ENCODE measurements at places on chromosomes 2 and 18.

DNA sequence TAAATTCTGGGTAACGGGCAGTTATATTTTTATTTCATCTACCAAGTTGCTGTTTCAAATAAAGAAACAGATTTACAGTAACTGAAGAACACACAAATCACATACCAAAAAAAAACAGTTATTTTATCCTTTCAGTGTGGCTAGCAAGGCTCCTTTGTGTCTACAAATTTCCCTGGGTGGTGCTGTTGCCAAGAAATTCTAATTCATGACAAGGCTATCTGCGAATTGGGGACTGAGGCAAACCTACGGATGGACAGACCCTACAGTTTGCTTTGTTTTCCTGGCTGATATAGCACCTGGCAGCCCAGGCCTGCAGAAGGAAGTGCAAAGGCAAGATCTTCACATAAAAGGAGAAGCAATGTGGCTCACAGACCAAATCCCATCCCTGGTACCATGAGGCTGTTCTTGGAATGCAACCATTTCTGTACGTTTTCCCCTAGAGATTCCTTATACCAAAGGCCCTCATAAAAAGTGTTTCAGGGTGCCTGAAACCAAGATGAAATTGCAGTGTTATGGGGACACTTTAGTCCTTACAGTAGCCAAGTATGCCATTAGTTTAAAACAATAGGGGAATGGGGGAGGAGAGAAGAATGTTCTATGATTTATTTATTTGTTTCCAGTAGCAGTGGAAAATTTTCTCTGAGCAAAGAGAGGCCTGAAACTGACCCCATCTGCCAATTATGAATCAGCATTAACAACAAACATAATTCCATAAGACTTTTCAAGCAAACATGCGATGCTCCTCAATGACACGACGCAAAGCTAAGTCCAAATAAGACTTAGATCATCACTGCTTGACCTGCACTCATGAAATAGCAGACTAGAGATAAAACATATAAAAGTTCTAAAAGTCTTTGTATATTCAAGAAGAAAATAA lies 4.3 kb downstream of the KLF7 start:
- no peak for DNase-seq

DNA sequence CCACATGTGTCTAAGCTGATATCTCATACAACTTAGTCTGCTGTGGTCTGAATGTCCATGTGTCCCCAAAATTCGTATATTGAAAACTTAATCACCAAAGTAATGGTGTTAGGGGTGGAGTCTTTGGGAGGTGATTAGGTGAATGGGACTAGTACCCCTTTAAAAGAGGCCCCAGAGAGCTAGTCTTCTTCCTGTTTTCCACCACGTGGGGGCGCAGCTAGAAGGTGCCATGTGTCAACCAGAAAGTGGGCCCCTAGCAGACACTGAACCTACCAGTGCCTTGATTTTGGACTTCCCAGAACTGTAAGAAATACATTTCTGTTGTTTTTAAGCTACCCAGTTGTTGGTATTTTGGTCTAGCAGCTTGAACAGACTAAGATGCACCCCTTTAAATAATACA lies 86.6 kb downstream of the ASB1 start:
- DNase-seq = peak; percentile 71

- no peak for DNase-seq
Observed at GRCh38 chr2:166229678-166230023, 101.8 kb upstream of the SCN1A start.

GRCh38 chr2:9653485-9654271 lies 22.9 kb upstream of the YWHAQ start:
- DNase-seq = no peak

DNA sequence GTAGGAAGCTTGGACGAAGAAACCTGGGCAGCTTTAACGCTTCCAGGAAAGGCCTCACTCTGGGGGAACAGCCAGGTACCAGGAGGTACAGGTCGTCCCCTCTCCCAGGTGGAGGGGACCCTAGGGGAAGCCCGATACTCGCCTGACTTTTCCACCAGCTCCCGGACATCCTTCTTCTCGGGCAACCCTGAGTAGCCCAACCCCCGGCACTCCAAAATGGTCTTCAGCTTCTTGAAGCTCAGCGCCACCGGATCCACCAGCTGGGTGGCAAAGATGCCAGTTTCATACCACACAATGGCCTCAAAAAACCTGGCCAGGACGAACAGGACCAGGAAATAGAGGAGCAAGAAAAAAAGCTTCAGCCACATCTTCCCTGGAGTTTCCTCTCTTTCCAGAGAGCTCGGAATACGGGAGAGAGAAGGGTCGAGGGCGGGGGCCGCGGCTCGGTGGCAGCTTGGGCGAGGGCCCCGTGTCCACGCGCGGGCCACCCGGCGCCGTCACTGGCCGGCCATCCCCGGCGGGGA lies 1.1 kb downstream of the RNF103 start:
- DNase-seq = peak; percentile 38

DNA sequence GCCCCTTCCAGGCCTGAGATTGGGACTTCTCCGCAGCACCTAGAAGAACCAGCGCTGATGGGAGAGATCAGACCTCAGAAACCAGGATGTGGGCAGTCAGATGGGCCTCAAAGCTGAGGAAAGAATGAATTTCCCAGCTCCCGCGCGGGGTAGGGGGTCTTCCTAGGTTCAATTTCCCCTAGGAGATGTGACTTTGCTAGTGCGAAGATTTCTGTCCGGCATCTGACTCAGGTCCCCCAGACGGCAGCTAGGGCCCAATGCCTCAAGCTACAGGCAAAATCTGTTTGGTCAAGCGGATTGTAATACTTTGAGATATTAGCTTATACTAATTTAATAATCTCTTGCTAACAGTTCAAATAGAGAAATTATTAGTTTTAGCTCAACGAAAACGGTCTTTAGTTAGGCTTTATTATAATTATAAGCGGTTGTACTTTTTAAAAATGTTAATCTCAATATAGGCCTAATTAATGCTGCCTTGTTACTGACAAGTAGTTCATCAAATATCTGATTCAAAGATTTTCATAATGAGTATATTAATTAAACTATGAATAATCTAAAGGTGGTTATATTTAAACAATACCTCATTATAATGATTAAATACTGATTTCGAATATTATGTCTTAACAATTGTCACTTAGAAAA lies 5.8 kb downstream of the DLX1 start:
- no peak for DNase-seq

DNA sequence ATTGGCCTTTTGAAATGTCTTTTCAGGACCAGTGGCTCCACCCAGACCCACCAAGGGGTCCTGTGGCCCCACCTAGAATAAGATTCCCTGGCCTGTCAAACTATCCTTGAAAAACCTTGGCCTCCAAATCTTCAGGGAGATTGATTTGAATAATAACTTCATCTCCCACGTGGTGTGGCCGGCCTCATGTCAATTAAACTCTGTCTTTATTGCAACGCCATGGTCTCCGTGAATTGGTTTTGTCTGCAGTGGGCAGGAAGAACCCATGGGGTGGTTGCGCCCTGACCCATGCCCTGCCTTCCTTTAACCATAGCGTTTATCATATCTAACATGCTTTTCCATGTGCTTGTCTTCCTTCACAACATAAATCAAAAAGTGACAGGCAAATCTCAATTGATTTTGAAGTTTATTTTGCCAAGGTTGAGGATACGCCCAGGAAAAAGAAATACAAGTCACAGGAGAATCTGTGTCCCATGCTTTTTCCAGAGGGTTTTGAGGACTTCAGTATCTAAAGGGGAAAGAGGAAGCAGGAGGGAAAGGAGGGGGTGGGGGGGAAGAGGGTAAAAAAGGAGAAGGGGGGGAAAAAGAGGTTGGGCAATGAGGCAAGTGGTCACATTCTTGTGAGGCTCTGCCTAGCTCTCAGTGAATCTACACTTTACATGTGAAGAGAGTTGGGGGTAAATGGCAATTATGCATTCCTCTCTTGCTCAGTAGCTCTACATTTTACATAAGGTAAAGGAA lies 66.5 kb upstream of the CABLES1 start:
- no peak for DNase-seq

DNA sequence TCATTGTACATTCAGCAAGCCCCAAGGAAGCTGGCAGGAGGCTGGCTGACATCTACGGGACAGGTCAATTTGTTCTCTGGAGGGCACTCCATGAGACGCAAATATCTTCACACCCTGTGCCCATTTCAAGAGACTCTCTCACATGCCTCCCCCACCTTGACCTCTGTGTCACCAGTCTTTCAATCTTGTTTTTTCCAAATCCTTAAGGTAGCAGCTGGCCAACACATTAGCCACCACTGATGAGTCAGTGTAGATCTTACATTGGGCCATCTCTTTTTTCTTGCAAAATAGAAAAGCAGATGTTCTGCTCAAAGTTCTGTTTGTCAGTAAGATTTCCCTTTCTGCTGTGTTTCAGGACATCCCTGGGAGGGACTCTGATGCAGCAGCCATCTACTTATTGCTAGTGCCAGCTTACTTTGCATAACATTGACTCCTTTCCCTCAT lies 1.7 kb upstream of the DPP4 start:
- no peak for DNase-seq

GRCh38 chr2:168244318-168244717 lies 3.1 kb downstream of the STK39 start:
- peak; percentile 61 for DNase-seq

- DNase-seq = no peak
Observed at GRCh38 chr2:226030369-226030768, 630.9 kb downstream of the NYAP2 start.

Data from stimulated activated CD8-positive, alpha-beta memory T cell treated with anti-CD3 and anti-CD28 coated beads, Interleukin-4, amount 100 ng/mL, for 48 hours (primary cell).